ENCODE measurements at places on chromosomes 1 and 21.

DNA sequence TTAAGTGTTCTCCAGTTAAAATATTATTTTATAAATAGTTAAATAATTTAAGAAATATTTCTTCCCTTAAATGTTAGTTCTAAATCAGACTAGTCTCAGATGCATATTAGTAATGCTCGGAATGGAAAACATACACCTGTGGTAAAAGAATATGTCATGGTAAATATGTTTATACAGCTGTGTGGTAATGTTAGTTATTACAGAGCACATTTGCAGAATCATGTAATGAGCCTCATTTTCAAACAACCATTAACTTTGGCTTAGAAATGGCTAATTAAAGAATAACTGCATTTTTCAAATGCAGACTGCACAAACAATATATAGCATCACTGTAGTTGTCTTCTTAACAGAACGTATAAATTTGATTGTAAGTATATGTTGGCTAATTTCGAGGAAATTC lies 90.3 kb downstream of the DISP1 start:
- DNase-seq = no peak

DNA sequence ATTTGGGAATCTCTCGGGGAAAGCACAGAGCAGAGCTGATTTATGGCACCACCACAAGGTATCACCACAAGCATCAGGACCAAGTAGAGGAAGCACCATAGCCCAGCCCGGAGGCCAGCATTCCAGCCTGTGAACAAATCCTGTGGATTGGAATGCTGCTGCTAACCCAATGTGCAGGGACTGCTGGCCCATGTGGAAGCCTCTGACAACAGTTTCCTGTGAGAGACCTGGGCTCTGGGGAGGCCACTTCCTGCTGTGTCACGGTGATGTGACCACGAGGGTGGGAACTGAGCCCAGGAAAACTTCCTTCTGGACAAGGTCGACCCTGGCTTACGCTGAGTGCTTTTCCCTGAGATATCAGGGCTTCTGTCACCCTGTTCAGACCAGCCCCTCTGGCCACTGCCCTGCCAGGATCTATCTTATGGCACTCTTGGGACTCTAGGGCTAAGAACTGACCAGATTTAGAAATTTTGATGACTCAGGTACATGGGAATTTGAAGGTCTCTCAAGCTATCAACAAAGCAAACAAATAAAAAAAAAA lies 88.3 kb upstream of the NGF start:
- DNase-seq = no peak

DNA sequence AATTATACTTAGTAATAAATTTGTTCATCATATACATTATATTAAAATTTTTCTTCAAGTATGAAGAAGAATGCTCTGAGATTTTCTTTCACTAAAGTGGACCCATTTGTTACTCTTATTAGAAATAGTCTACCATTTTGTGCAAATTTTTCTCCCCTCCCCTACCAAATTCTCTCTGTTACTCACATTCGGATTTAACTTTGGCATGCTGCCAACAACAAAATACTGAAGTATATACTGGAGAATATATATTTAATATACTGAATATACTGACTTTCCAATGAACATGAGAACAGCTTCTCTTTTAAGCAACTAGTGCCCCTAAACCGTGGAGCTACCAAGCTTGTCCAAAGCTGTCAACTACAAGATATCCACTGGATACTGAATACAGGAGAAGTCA lies 57.2 kb downstream of the CENPF start:
- no peak for DNase-seq

GRCh38 chr1:81607924-81608323 lies 192.8 kb upstream of the ADGRL2 start:
- DNase-seq = no peak

DNA sequence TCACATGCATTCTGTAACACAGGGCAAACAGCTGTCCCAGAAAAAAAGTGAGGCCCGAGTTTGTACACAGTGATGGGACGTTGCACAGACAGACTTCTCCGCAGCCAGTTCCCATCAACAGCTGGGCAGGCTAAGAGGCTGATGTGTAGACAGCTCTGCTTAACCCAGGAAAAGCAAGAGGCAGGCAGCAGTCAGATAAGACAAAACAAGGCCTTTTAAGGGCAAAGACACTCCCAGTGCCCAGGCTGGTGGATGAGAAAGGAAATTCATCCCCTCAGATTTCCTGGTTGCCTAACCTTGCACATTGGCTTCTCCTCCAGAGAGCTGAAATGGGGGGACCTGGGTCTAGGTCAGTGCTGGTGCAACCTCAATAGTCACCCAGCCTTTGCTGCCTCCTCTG lies 17.2 kb upstream of the PHLDA3 start:
- no peak for DNase-seq

DNA sequence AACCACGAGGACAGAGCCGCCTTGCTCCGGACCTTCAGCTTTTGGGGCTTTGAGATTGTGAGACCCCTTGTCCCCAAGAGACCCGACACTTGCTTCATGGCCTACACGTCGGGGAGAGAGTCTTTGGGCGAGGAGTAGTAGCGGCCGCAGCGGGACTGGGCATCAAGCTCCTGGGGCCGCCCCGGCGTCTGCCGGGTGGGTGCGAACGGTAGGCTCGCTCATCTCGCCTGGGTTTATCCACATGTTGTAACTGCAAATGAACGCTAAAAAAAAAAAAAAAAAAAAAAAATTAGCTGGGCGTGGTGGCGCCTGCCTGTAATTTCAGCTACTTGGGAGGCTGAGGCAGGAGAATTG lies 27.9 kb upstream of the RLF start:
- no peak for DNase-seq

Measured in HL-60 (cell line).